HT-29 (cell line): ENCODE measurements at places on chromosomes 4 and X.
A peak's percentile ranks its signal among the peaks of the same experiment; 100 is the strongest.

DNA sequence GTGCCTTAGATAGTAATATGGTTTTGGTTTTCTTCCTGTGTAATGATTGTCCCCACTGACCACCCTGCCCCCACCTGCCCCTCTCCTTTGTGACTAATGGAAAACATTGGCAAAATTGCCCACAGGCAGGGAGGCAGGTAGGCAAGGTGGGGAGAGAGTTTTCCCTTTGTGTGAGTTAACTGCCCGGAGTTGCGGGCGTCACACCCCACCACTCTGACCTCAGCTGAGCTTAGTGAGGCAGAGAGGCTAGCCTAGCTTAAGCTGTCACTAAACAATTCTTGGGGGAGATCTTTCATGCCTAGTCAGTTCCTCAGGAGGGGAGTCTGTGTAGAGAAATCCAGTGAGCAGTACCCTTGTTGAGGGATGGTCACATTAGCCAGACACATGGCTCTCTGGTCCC, 245.3 kb downstream of the BCOR start:
- DNase-seq = no peak

- DNase-seq = no peak
Measured at GRCh38 chr4:1086011-1086410, 27.4 kb downstream of the RNF212 start.

DNA sequence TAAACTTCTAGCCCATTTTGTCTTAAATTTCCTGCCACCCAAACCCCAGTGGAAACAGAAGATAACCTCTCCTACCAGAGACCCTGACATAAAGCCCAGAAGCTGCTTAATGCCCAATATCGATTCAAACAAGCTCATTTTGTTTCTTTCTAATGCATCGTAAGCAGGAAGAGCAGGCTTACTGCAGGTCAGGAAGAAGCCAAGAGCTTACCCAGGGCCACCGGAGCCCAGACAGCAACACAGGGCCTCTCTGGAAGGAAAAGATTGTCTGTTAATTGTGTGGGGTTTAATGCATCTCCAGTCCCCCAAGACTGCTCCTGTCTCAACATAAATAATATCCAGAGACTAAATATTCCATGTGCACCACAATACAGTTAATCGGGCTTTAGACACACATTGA, 177.3 kb upstream of the NOCT start:
- no peak for DNase-seq

GRCh38 chrX:54820737-54821136, 13.2 kb downstream of the MAGED2 start:
- DNase-seq = no peak

GRCh38 chr4:169807934-169808509, 50.3 kb upstream of the HPF1 start:
- DNase-seq = no peak

DNA sequence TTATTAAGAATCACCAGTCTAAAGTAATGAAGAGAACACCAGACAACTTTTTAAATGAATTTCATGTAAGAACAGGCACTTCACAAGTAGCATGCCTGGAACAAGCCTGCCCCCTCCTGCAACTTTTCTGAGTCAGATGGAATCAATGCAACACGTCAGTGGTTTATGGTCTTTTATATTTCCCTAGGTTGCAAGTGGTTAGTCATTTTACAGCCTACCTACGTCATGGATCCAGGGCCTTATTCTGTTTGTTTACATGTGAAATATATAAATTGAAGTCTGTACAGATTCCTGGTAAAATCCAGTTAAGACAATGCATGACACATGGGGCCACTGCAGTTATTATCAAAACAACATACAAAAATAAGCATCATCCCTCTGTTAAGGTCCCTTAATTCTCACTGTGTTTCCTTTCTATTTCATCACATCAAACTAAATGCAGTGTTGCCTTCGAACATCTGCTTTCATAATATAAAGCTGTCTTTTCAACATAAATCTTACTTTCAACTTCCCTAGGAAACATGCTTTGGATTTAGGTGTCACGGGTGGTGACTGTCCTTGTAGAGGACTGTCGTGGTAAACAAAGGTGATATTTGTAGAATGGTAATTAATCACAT, 309.3 kb downstream of the FRMPD4 start:
- no peak for DNase-seq

- DNase-seq = no peak
Measured at GRCh38 chr4:125911481-125911880, 596.7 kb downstream of the FAT4 start.

DNA sequence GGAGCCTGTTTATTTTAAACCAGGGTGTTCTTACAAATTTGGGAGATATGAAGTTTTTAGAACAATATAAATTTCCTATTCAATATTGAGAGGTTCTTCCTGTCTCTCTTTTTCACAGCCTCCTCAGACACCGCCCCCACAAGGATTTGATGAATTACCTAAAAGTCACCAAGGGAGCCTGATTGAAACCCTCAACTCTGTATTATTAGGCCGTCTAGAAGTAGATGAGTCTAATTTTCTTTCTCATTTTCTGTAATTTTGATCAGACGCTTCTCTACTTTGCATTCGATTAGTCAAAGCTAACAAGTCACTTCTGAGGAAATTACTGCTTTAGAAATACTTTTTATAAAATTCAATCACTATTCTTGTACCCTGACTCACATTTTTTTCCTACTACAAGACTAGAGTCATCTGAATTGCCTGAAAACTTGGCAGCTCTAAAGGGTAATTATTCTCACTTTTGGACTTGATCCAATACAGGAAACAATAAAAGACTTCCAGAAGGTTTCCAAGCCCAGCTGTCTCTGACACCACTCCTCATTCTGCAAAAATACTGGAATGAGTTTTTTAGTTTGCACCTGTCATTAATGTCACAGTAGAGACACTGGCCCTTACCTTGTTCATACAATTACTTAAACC, 111.2 kb downstream of the ELOVL6 start:
- DNase-seq = peak; percentile 73

- peak; percentile 27 for DNase-seq
Measured at GRCh38 chrX:46294234-46294633, 251.0 kb downstream of the ZNF674 start.

DNA sequence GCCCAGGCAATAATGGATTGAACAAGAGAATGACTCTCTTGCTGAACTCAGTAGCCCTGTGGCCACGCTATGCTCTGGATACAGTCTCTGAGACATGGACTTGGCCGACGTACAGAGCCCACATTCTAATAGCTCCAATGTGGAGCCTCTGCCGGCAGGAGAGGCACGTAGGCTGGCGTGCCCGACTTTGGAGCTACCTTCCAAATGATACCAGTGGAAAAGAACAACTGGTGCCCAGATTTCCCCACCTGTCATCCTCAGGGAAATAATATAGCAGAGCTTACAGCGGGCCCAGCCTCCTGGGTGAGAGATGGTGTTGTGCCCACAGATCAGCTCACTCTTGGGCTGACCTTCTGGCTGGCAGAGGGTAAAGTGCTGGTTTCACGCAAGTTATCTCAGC, 10.6 kb downstream of the NDP start:
- DNase-seq = no peak

DNA sequence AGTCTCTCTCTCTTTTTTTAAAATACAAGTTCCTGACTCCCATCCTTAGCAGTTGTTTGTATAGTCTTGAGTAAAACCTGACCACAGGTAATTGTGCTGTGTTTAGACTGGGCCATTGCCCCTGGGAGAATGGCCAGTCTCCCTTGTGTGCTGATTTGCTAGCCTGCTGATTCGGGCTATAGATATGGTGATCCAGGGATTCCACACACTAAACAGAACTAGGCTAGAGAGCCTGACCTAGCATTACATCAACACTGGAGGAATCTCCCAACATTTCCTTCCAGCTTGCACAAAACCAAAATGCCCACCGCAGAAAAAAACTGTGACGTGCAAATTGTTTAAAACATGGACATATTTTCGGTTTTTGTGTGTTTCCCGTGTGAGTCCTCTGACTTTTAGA, 5.1 kb downstream of the UPRT start:
- no peak for DNase-seq

- DNase-seq = no peak
Measured at GRCh38 chr4:109441862-109442458, 8.3 kb downstream of the SEC24B start.

- no peak for DNase-seq
Measured at GRCh38 chr4:153954654-153955053, 165.8 kb upstream of the SFRP2 start.

DNA sequence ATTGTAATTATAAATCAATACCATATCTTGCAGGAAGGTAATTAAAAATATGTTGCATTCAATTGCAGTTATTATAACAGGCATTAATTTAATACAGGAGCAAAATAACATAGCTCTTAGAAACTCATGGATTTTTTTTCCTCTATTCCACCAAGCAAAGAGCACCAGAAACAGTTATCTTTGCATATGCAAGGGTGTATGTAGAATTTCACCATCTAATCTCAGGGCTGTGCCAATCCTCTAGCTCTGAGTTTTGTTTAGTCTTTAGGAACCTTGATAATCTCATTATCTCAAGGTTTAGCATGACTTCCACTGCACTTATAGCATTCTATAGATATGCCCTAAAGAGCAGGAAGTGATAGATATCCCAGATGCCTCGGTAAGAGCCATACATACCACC, 197.5 kb downstream of the VEGFC start:
- no peak for DNase-seq

- no peak for DNase-seq
Measured at GRCh38 chr4:170058826-170059225, 30.9 kb downstream of the AADAT start.

GRCh38 chr4:113625902-113626301, 135.6 kb downstream of the CAMK2D start:
- DNase-seq = no peak

DNA sequence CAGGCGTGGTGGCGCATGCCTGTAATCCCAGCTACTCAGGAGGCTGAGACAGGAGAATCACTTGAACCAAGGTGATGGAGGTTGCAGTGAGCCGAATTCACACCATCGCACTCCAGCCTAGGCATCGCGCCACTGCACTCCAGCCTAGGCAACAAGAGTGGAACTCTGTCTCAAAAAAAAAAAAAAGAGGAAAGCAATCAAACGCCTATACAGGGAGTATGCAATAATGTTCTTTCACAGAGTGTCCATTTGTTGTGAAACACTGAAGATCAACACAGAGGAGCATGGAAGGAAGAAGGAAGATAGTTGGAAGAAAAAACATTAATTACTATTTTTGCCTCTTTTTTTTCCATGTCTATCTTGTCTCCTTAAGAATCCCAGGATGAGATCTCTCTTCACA, 113.4 kb downstream of the FBXO8 start:
- no peak for DNase-seq

- no peak for DNase-seq
Measured at GRCh38 chr4:109214622-109215301, 87.7 kb downstream of the COL25A1 start.

DNA sequence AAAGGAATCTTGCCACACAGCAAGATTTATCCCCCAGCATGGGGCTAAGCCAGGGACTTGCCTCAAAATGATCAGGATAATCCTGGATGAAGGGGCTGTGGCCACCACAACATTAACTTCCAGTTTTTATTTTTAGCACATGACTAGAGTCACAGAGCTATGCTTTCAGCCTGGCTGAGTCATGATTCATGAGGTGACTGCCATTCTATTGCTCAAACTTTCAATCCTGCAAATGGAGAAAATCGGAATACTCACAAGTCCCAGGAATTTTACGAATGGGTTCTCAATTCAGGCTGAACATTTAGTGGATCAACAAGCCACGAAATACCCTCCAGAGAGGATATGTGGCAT, 70.7 kb upstream of the HPGD start:
- no peak for DNase-seq

DNA sequence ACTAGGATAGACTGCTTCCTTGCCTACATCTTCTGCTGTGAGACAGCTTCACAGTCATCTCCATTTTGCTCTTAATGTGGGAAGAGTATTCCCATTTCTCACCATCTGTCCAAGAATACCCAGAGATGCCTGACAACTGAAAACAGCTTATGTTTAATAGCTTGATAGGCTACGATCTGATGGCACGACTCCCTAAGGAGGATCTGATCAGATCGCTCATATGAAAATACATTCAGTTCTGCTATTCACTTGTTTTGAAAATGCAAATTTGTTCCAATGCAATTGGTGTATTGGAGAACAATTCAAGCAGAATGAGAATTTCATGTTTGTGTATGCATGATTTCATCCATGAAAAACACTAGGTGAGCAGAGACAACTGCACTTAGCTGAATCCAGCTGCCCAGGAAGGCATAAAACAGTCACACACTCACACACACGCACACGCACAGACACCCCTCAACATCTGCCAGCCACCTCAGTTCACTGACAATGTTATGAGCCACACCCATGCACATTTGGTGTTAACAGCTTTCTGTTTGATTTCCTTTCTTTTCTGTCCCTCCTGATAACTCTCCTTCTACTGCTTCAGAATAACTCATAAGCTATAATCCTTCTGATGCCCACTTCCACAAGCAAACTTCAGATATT, 29.6 kb downstream of the TRIML1 start:
- no peak for DNase-seq

GRCh38 chr4:89276296-89276695, 31.3 kb downstream of the GPRIN3 start:
- no peak for DNase-seq

DNA sequence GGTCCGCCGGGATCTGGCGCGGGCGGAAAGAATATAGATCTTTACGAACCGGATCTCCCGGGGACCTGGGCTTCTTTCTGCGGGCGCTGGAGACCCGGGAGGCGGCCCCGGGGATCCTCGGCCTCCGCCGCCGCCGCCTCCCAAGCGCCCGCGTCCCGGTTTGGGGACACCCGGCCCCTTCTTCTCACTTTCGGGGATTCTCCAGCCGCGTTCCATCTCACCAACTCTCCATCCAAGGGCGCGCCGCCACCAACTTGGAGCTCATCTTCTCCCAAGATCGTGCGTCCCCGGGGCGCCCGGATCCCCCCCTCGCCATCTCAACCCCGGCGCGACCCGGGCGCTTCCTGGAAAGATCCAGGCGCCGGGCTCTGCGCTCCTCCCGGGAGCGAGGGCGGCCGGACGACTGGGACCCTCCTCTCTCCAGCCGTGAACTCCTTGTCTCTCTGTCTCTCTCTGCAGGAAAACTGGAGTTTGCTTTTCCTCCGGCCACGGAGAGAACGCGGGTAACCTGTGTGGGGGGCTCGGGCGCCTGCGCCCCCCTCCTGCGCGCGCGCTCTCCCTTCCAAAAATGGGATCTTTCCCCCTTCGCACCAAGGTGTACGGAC, 482 bp upstream of the SHOX start:
- DNase-seq = no peak

DNA sequence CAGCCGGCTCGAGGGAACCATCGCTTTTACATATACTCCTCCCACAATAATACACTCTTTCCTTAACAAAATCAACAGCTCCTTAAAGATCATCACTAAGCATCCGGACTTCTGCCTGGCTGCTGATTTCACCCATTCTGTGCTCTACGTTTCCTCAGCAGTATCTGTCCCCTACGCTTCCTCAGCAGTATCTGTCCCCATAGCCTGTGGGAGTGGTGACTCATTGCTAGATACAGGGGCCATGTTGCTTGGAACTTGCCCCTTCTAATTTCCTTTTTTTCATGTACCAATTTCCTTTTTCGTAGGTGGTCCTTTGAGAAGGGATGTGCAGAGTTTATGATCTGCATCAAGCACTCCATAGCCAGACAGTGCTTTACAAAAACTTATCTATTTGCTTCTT, 18.6 kb downstream of the MAP3K15 start:
- no peak for DNase-seq
